ENCODE measurements at places on chromosomes 2 and 18. TPM values are rescaled to one million over a fixed set of nuclear protein-coding genes. Genes with fewer than 3 reads are reported as not detected.

GRCh38 chr18:78793313-78794070, 186.1 kb upstream of the SALL3 start:
- no peak for DNase-seq

DNA sequence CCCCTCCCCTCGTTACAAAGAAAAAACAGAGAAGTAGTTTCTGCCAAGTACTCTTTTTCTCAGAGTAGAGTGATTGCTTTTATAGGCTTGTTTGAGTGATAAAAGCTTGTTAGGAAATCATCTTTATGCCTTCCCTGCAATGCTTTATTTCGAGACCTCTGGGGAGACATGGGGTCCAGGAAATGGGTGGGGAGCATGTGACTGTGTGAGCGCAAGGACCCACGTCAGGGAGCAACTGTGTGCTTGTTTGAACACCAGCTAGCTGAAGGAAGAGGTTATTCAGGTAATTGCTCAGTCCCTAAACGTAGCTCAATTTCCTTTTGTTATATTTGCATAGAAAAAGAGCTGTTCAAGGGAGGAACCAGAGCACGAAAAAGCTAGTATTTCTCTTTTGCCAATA, 187.3 kb downstream of the FAM210A start:
- no peak for DNase-seq

GRCh38 chr2:195535911-195536522, 121.0 kb upstream of the SLC39A10 start:
- DNase-seq: no peak

DNA sequence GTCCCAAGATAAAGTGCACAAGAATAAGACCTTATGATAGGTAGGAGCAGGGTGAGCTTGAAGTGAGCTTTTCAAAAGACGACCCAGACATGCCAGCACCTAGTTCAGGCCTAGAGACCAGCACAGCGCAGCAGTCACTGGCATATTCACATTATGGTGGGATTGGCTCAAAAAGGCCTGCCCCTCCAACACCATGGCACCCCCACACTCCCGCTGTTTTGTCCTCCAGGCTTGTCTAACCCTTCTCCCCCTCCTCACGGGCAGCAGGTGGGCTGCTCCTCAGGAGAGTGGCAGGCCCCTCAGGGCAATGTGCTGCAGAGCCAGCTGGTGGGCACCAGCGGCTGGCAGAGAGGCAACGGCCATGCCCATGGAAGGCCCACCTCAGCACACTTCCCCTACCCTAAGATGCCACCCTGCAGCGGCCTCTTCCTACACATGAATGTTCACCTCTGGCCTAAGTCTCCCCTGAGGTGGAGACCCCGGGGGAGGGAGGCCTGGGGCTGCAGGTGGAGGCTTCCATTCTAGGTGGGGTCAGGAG, 25.6 kb downstream of the EMX1 start:
- DNase-seq: no peak

GRCh38 chr2:144464730-144465129, 55.2 kb downstream of the ZEB2 start:
- DNase-seq: no peak

ESPNL gene
- 0.24 TPM for total RNA-seq

DNA sequence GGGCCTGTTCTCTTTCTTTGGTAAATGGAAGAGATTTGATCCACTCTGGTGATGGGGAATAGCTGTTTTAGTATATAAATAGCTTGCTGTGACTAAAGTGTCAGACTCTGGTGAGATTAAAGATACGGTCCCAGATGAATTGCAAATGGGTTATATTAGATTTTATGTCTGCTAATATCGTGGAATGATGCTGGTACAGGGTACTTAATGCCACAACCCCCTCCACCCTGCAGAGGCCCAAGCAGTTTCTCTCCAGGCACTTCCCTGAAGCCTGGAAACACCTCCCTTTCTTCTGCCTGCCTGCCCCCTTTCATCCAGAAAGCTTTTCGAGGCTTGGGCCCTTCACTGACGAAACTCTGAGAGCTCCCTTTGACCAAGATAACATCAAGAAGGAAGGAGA, 21.4 kb upstream of the RFX8 start:
- DNase-seq: no peak

- DNase-seq: peak; percentile 91
Measured at GRCh38 chr2:102251042-102251848, 60.1 kb upstream of the IL1RL1 start.

DNA sequence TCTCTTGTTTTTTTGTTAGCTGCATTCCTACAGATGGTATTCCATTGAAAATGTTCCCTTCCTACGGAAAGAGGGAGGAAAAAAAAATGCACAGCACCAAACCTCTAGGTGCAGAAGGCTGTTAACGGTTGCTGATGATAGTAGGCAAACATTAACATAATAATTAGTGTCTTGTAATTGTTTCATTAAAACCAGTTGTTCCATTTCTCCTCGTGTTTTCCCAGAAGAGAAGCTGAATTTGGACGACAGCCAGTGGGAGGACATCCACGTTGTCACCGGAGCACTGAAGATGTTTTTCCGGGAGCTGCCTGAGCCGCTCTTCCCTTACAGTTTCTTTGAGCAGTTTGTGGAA, 494.7 kb downstream of the ARHGAP15 start:
- no peak for DNase-seq

DNA sequence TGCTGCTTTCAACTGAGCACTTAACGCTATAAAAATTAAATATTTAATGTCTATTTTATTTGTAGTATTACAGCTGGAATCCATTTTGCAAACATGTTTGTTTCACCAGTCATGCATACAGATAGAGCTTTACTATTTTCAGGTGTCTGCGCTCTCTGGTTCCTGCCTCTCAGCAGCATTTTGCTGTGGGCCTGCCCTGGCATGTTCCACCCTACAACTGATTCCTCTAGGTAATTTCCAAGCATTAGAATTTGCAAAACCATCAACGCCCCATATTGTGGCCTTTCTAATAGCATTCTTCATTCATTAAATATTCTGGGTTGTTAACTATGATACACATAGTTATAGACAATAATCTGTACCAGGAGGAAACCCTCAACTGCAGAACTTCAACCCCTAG, 266.4 kb upstream of the DLGAP1 start:
- no peak for DNase-seq

GALNT13 gene
- 6.0 TPM for total RNA-seq

DNA sequence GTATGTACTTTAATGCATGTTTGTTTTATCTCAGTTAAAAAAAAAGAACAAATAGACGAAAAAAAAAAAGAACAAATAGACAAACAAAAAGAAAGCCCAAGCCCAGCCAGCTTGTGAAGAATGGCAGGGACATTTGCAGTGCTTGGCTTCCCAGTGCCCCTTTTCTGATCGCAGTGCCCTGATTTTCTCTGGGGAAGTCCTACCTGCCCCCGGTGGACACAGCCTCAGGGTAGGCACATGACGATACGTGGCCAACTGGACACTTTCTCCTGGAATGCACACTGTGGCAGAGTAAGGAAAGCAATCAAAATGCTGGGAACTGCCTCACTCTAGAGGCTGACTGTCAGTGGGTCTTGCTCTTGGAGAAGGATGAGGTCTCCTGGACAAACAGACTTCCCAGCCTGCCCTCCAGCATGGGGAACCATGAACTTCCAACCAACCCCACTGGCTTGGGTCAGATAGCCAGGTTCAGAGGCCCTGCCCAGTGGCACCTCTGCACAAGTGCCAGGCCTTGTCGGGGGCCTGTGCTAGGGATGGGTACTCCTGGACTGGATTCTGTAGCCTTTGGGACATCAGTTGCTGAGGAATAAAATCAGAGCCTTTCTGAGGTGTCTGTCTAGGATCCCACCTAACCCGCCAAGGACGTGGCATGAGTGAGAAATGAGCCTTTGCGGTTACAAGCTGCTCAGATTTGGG, 76.7 kb downstream of the INHBB start:
- no peak for DNase-seq

GRCh38 chr2:154901063-154901462, 202.6 kb downstream of the KCNJ3 start:
- DNase-seq: no peak

ASTL gene
- total RNA-seq: not detected

DNA sequence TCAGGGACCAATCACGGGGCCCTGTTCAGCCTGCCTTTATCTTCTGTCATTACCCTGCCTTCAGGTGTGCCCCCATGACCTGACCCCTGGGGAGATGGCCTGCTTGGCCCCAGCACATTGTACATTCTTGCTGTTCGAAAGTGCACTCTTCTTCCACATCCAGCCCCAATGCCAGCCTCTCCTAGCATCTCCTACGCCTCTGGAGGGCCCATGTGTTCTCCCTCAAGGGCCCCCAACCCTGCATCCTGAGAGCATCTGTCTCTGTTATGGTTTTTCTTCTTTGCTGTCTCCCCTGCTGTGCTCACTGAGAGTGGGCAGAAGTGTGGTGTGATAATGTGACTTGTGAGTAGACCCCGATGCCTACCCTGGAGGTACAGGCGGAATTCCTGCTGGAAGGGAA, 41.5 kb upstream of the OTOS start:
- DNase-seq: peak; percentile 53

Measured in posterior vena cava (tissue), 2 donors.